CD8-positive, alpha-beta T cell (primary cell): ENCODE measurements at places on chromosomes 12 and 14.

DNA sequence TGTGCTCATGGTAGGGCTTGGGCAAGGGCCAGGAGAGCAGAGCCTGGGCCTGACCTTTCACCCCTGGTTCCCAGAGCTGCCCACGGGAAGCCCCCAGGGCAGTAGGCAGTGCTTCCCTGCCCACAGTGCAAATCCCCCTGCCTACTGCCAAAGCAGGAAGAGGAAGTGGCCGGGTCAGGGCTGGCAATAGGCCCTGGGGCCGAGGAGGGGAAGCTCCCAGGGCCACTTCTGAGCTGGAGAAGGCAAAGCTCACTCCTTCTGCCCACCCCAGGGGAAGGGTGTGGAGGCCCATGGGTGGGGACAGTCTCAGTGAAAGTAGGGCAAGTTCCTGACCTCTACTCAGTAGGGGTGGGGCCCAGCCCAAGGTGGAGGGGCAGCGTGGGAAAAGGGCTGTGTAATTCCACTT is 5.4 kb upstream of the NR4A1 start:
- no peak for DNase-seq

- no peak for DNase-seq
Measured at GRCh38 chr14:77730976-77731497, 23.1 kb downstream of the SLIRP start.

DNA sequence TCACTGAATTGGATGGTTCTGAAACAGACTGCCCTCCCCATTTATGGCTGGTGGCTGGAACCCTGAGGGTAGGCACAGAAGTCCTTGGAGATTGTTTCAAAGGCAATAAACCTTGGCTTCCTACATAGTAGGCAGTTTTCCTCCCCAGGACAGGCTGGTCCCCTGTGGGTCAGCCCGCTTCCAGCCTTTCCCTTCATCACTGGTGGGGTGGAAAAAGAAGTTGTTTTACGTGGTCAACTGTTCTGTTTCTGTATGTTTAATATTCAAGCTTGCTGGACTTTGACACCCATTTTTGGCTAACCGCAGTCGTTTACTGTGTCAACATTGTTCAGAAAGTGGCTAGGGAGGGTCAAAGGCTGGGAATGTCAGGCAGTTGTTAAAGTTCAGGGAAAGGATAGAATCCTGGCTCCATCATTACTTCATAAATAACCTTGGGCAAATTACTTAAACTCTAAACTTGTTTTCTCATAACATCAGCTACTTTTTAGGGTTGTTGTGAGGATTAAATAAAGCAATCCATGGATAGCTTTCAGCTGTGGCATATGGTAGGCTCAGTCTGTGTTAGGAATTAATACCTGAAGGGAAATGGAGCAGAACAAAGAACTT is 2.4 kb downstream of the KLHDC2 start:
- DNase-seq = no peak

DNA sequence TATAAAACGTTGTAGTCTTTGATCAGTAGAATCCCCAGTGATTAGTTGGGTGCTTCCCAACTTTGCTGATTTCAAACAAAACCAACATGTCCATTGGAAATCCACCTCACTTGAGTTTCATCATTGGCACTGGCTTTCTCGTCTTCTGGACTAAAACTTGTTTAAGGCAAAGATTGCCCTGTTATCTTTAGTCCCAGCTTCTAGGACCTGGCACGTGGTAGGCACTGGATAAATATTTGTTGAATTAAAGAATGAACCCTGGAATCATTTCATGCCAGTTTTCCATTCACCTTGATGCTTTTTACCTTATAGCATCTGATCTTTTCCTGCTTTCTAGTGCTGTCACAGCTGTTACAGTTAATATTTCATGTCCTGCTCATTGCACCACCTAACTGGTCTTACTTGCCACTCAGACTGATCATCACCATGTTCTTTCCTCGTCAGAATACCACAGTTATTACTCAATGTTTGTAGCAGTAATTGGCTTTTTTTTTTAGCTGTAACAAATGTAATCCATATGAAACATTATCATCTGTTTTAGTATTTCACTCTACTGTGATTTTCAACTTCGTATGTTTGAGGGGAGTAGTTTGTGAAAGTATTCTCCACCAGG is 7.3 kb upstream of the C12orf50 start:
- no peak for DNase-seq

GRCh38 chr12:110176745-110177144 is 52.6 kb downstream of the IFT81 start:
- DNase-seq = no peak

GRCh38 chr12:11812241-11812585 is 162.7 kb downstream of the ETV6 start:
- no peak for DNase-seq

DNA sequence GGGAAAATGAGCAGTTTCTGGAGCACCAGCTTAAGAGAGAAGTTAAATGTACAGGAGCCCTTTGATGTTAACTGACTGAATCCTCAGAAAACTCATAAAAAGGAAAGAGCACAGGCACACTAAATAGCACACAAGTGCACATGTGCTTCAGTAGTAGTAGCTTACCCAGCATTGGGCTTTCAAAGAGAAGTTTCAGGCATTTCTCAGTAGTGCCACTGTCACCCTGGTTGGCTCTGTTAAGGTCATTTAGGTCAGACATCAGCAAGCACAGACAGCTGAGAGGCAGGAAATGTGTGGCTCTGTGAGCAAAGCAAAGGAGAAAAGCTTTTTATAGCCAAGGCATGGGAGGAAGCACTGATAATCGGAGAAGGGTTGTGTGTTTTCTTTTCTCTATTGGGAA is 96.3 kb upstream of the HIF1A start:
- DNase-seq = no peak

DNA sequence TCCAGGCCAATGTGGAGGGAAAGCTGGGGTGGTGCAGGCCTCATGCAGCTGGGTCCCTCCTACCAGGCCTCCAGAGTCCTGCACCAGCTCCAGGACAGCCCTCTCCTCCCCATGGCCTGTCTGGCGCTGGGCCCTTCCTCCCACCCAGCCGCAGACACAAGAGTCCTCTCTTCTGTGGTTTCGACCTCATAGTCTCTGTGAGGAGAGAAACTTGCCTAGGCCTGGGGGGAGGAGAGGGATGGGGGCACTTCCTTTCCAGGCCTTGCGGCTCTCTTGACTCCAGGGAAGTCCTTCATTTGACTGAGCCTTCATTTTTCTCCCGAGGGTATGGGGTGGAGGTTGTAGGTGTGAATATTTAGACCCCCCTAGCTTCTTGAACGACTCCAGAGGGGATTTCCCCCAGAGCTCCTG is 2.3 kb downstream of the MMP14 start:
- DNase-seq = no peak

DNA sequence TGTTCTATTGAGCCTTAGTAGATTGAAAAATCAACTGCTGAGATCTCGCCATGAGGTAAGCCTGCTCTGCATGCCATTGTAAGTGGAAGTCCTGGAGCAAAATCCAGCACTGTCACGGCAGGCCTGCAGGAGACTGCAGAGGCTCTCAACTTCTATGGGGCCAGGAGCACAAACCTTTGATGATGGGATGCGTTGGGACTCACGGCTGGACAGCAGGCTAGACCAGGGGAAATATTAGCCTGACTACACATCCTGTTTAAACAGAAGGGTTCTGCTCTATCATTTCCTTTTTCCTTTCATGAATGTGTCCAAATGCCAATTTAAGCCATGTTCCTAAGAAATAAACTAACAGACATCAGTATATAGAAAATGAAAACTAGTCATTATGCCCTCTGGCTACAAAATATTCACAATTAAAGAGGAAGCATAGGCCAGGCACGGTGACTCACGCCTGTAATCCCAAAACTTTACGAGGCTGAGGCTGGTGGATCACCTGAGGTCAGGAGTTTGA is 33.9 kb upstream of the RASSF8 start:
- no peak for DNase-seq

DNA sequence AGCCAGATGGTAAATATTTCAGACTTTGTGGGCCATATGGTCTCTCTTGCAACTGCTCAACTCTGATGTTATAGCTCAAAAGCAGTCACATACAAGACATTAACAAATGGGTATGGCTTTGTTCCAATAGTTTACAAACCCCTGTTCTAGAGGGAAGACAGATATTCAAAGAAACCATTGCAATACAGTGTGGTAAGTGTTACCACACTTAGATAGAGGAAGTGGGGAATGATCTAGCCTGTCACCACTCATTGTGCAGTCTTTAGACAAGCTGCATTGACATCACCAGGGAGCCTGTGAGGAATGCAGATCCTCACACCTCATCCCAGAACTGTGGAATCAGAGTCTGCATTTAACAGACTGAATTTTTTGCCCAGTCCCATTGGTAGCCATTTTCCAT is 80.0 kb upstream of the RGS6 start:
- no peak for DNase-seq

- DNase-seq = no peak
Measured at GRCh38 chr12:104935886-104936285, 22.2 kb downstream of the SLC41A2 start.

- peak; percentile 9 for DNase-seq
Measured at GRCh38 chr14:50362764-50363713, 33.6 kb downstream of the CDKL1 start.

GRCh38 chr14:90986510-90986909 is 73.9 kb downstream of the RPS6KA5 start:
- DNase-seq = peak; percentile 10

GRCh38 chr12:78018939-78019338 is 188.2 kb downstream of the NAV3 start:
- no peak for DNase-seq

- no peak for DNase-seq
Measured at GRCh38 chr14:71733210-71733883, 198.9 kb upstream of the RGS6 start.

- DNase-seq = no peak
Measured at GRCh38 chr12:127911291-127911690, 355.7 kb upstream of the TMEM132C start.
